ENCODE measurements at places on chromosomes 1 and 21.

GRCh38 chr1:43420874-43421273 lies 31.2 kb downstream of the SZT2 start:
- no peak for DNase-seq

GRCh38 chr21:31368361-31368760 lies 24.3 kb upstream of the TIAM1 start:
- DNase-seq: no peak

GRCh38 chr1:8040586-8040985 lies 14.5 kb upstream of the ERRFI1 start:
- no peak for DNase-seq

DNA sequence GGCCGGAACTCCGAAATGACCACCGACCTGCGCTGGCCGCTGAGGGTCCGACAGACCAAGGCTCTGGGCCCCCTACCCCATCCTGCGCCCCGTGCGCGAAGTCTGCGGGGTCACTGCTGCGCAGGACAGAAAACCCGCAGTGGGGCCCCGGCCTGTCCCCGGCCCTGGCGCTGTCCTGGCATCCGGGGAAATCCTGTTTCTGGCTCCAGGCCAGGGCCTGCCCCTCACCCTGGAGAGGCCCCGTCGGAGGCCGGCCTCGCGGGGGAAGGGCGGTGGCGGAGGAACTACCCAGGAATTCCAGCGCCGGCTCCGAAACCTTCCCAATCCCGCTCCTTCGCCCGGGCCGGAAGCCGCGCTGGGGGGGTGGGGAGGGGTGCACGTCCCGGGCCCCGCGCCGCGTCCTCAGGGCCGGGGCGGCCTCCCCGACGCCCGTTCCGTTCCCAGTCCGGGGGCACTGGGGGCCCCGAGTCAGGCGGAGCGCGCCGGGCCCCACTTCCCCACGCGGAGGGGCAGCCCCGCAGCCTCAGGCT lies 77.0 kb downstream of the MORN1 start:
- no peak for DNase-seq

DNA sequence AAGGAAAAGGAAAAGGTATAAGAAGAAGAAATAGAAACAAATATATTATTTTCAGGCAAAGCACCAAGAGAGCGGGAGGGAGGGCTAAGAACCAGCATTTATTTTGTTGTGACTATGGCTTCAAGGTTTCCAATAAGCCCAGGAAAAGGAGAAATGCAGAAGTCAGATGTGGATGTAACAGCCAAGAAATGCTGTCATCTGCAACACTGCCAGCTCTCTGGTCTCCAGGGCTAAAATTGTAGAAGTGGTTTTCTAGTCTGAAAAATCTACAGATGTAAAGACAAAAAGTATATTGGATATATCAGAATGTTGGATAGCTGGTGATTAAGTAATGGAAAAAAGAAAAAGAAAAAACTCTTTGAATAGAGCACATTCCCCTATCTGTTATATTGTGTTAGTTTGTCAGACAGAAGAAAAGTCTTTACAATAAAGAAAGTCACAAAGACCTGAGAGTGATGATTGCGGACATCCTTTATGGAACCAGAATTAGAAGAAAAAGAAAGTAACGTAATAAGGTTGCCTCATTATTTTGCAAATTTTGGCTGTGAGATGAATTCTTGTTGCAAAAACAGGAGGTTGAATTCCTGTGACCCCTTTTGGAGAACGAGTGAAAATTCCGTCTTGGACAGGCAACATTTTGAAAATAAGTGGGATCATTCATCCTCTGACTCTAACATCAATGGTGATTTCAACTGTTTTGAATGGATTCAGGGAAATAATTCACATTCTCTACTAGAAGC lies 938.1 kb downstream of the TTLL7 start:
- no peak for DNase-seq

DNA sequence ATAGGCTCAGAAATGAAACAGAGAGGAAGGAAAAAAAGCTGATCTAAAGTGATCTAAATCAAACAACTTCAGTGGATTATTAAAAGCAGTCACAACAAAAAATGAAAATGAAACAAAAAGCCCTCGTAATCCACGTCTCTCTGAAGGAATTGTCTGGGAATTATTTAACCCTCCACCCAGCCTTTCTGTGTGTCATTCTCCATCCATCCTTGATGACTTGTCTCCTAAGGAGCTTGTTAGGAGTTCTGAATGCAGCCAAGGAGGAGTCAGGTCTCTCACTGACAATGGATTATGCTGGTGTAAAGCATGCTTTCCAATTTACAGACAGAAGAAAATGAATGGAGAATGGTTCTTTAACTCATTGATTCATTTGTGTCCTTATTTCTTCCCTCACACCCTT lies 359.3 kb upstream of the RUNX1 start:
- no peak for DNase-seq
